ENCODE measurements at places on chromosomes 7 and 10.

DNA sequence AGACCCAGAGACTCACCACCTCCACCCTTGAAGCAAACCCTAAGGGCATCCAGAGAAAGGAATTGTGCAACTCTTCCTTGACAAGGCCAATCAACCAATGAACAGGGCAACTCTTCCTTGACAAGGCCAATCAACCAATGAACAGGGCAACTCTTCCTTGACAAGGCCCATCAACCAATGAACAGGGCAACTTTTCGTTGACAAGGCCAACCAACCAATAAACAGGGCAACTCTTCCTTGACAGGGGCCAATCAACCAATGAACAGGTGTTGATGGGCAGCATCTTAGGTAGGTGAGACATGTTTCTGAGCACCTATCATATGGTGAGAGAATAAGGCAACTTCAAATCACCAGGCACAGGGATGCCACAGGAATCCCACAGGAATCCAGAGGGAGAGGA lies 181.5 kb upstream of the RNF32 start:
- H3K36me3 ChIP-seq: no peaks in the 10 kb centered on the region
- H3K4me3 ChIP-seq: no peak overlapping the region
- no peaks in the 10 kb centered on the region for H3K27me3 ChIP-seq
- no peak overlapping the region for H3K27ac ChIP-seq

DNA sequence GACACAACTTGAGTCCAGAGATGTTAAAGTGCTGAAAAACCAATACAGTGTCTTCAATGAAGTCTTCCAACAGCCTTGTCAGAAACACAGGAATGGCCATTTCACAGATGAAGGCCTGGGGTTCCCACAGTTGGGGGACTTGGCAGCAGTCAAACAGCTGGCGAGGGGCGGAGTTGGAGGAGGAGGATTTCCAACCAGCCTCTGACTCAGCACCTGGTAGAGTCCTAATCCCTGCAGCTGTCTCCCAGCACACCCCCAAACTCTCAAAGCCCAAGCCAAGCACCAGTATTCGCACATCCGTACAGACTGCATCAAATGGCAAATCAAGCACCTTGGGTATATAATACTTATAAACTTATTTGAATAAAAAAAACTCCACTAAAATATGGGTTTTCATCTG lies 28.0 kb downstream of the CTBP2 start:
- no peaks in the 10 kb centered on the region for H3K4me1 ChIP-seq
- no peaks in the 10 kb centered on the region for H3K27me3 ChIP-seq
- no peak for DNase-seq
- no peaks in the 10 kb centered on the region for H3K36me3 ChIP-seq
- no peak overlapping the region for H3K27ac ChIP-seq

DNA sequence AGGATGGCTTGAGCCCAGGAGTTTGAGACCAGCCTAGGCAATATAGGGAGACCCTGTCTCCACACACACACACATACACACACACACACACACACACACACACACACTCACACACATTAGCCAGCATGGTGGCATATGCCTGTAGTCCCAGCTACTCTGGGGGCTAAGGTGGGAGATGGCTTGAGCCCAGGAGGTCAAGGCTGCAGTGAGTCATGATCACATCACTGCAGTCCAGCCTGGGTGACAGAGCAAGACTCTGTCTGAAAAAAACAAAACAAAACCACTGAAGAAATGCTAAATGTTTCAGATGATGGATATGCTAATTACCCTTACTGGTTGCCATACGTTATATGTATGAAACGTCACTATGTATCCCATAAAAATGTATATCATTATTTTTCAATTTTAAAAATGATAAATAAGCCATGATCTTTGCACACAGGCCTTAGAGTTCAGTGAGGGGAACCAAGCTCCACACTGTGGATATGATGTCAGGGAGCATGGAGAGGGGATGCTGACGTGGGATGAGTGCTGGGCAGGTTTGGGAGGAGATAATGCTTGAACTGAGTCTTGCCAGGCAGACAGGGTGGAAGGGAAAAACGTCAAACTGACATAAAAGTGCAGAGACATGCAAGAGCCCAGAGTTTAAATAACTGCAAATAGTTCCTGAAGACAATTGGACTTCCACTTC lies 45.9 kb upstream of the ARHGAP12 start:
- no peaks in the 10 kb centered on the region for H3K4me1 ChIP-seq
- no peak overlapping the region for H3K27ac ChIP-seq
- DNase-seq: no peak
- no peaks in the 10 kb centered on the region for H3K27me3 ChIP-seq
- H3K4me3 ChIP-seq: no peak overlapping the region

DNA sequence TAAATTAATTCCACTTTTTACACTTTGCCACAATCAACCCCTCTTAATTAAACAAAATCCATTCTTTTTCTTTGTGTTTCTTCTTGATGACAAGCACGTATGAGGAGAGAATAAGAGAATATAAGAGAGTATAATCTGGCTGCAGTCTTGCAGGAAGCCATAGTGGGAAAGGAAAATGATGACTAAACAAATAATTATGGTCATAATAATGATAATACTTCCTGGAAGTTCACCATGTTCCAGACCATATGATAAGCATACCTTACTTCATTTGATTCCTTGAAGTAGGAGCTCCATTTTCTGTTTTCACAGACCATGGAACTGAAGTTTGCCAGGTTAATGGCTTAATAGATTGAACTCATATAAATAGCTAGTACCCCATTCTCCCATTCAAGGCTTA lies 237.8 kb downstream of the SEMA3D start:
- no peaks in the 10 kb centered on the region for H3K36me3 ChIP-seq
- no peak overlapping the region for H3K4me3 ChIP-seq
- DNase-seq: no peak
- H3K27me3 ChIP-seq: no peaks in the 10 kb centered on the region
- H3K27ac ChIP-seq: no peak overlapping the region

DNA sequence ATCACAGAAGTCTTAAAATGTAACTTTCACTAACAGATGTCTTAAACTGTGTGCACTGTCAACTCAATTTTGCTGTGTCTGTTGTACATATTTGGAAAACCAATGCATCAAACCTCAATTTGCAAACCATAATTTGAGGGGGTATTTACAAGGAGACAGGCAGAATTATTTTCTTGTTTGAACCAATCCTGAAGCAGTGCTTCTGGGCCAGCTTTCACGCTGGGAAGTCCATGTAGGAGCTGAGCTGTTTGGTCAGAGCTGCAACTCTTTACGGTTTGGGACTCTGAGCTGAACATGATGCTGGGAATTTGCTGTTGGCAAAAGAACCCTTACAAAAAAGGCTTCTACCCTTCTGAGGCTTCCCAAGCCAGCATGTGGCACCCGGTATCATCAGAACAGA lies 43.2 kb upstream of the EPC1 start:
- H3K36me3 ChIP-seq: no peaks in the 10 kb centered on the region
- no peak overlapping the region for H3K4me3 ChIP-seq
- H3K27ac ChIP-seq: no peak overlapping the region
- no peaks in the 10 kb centered on the region for H3K4me1 ChIP-seq

GRCh38 chr7:72435366-72435765 lies 23.2 kb upstream of the CALN1 start:
- H3K4me1 ChIP-seq: no peaks in the 10 kb centered on the region
- no peak overlapping the region for H3K27ac ChIP-seq
- no peaks in the 10 kb centered on the region for H3K36me3 ChIP-seq
- H3K4me3 ChIP-seq: no peak overlapping the region

GRCh38 chr10:89963451-89964102 lies 262.2 kb downstream of the KIF20B start:
- H3K27me3 ChIP-seq: no peaks in the 10 kb centered on the region
- no peak overlapping the region for H3K4me3 ChIP-seq
- no peaks in the 10 kb centered on the region for H3K4me1 ChIP-seq

DNA sequence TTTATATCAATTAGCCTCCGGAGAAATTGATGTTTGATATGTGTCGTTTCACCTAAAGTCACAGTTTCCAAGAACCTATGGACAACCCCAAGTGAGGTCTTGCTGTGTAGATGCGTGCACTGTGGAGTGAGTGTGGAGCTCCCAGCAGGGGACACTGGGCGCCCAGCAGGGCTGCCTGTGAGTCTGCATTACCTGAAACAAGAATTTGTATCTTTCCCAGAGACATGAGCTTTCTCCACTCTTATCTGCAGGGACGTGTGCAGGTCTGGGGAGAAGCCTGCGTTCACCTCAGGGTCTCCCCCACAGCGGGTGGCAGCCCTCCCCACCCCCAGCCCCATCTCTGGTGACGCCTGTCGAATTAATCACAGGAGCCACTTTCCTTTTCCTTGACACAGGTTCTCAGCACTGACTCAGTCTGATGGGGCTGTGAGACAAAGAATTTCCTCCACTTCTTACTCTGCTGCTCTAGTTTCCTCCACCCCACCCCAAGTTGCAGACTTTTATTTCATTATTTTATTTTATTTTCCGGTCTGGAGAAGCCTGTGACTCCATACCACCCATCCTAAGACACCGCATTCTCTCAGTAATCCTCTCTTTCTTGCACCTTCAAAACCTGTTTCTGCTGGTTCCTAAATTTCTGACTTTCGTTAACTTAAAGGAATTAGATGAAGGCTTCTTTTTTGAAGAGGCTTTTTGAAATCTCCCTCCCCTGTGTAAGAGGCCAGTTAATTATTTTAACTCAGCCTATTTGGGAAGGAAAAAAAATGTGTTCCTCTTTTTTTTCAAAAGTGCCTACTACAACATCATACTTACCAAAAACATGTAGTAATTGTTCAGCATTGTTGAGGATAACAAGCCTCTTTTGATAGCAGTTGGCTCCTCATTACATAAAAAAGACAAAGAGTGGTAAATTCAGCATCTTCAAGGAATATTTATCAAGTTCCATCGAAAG lies 17.0 kb upstream of the INSIG1 start:
- H3K36me3 ChIP-seq: no peaks in the 10 kb centered on the region
- H3K4me3 ChIP-seq: no peak overlapping the region
- no peak for DNase-seq
- H3K27me3 ChIP-seq: no peaks in the 10 kb centered on the region
- no peaks in the 10 kb centered on the region for H3K4me1 ChIP-seq

DNA sequence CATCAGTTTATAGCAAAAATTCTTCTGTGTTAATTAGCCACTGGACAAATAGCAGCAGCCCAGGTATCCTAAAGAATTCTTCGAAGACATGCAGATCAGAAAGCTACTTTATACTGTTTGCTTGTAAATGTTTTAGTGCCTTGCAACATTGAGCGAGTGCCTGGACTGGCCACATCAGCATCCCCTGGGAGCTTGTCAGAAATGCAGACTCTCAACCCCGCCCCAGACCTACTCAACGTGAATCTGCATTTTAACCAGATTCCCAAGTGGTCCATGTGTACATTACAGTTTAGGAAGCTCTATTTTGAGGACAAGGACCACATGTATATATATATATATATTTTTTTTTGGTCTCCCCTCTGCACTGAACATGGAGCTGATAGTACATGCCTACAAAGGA lies 18.5 kb upstream of the PLEKHS1 start:
- no peak overlapping the region for H3K4me3 ChIP-seq
- H3K4me1 ChIP-seq: no peaks in the 10 kb centered on the region
- H3K27ac ChIP-seq: no peak overlapping the region
- DNase-seq: no peak
- no peaks in the 10 kb centered on the region for H3K27me3 ChIP-seq
- peaks cover 30% of the 10 kb centered on the region for H3K36me3 ChIP-seq

GRCh38 chr10:59181668-59182067 lies 5.2 kb downstream of the PHYHIPL start:
- H3K4me3 ChIP-seq: no peak overlapping the region
- H3K27ac ChIP-seq: no peak overlapping the region
- H3K36me3 ChIP-seq: no peaks in the 10 kb centered on the region
- DNase-seq: no peak
- no peaks in the 10 kb centered on the region for H3K4me1 ChIP-seq

DNA sequence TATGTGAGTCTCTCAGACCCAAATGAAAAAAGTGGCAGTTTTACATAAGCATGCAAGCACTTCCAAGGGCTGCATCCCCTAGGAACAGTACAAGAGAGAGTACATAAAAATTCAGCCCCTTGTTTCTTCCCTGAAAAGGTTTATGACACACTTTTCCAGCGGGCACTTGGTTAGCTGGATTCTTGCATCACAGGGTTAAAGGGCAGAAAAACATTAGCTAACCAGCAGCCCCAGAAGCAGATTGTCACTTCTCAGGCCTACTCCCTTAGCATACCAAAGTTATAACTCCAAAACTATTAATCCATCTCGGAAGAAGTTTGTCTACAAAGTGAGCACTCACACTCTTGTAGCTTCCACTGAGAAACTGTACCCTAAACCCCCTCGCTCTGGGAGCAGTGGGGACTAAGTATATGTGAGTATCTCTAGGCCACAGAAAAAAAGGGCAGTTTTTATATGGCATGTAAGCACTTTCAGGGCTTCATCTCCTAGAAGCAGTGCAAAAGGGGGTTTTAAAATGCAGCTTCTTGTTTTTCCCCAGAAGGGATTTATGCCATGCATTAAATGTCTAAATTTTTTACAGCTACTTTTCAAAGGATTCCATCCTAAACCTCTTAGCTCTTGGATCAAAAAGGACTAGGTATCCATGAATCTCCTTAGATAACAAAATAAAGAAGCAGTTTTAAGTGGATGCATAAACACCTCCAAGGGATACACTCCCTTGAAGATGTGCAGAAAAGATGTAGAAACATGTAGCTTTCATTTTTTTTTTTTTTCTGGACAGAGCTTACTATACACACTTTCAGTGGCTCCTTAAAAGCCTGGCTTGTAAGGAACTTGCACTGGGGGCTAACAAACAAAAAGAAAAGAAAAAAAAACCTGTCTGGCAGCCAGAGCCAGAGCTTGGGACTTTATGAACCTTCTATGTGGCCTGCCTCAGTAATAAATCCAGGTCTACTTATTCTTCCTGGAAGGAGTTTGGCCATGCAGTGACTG lies 956.7 kb downstream of the CCSER2 start:
- no peaks in the 10 kb centered on the region for H3K27me3 ChIP-seq
- no peaks in the 10 kb centered on the region for H3K36me3 ChIP-seq
- no peak for DNase-seq
- H3K27ac ChIP-seq: no peak overlapping the region

DNA sequence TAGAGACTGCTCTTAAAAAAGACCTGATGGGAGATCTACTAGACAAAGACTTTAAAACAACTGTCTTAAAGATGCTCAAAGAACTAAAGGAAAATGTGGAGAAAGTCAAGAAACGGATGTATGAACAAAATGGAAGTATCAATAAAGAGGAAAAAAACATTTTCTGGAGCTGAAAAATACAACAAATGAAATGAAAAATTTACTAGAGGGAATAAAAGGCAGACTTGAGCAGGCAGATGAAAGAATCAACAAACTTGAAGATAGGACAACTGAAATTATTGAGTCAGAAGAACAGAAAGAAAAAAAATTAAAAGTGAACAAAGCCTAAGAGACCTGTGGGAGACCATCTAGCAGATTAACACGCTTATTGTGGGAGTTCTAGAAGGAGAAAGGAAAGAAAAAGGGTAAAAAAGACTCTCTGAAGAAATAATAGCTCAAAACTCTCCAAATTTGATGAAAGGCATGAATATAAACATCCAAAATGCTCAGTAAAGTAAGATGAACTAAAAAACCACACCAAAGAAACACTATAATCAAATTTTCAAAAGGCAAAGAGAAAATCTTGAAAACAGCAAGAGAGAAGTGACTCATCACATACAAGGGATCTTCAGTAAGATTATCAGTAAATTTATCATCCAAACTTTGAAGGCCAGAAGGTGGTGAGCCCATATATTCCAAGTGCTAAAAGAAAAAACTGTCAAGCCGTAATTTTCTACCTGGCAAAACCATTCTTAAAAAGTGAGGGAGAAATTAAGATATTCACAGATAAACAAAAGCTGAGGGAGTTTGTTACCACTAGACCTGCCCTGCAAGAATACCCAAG lies 83.2 kb downstream of the SCRN1 start:
- H3K4me1 ChIP-seq: no peaks in the 10 kb centered on the region
- peaks cover 9% of the 10 kb centered on the region for H3K36me3 ChIP-seq
- DNase-seq: no peak
- no peaks in the 10 kb centered on the region for H3K27me3 ChIP-seq

Data from right atrium auricular region (tissue), 2 donors.